ENCODE measurements at places on chromosomes 1 and 21. TPM values are rescaled to one million over a fixed set of nuclear protein-coding genes. Genes with fewer than 3 reads are reported as not detected.
A peak's percentile ranks its signal among the peaks of the same experiment; 100 is the strongest.

Gene TENT5C
- not detected for total RNA-seq

Gene RHEX
- total RNA-seq: not detected

DNA sequence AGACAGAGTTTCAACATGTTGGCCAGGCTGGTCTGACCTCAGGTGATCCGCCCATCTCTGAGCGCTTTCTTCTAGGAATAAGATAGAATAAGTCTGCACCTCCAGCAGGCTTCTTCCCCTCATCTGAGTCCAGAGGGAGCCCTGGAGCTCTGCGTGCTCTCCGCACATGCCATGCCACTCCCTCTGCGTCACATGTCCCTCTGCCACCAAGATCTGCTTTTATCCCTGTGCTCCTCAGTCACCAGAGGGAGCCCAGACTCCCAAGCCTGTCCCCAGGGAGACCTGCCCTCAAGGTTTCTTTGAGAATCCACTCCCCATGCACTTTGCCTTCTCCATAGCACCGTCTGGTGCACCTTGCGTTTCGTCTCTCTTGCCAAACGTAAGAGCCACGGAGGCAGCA lies 213.0 kb downstream of the CAMTA1 start:
- H3K36me3 ChIP-seq: no peaks in the 10 kb centered on the region
- DNase-seq: no peak
- H3K27me3 ChIP-seq: peaks cover 80% of the 10 kb centered on the region
- no peak overlapping the region for H3K4me3 ChIP-seq
- H3K4me1 ChIP-seq: no peaks in the 10 kb centered on the region

Gene LSM10
- total RNA-seq: 42.3 TPM

Gene RHBDL2
- 0.52 TPM for total RNA-seq

DNA sequence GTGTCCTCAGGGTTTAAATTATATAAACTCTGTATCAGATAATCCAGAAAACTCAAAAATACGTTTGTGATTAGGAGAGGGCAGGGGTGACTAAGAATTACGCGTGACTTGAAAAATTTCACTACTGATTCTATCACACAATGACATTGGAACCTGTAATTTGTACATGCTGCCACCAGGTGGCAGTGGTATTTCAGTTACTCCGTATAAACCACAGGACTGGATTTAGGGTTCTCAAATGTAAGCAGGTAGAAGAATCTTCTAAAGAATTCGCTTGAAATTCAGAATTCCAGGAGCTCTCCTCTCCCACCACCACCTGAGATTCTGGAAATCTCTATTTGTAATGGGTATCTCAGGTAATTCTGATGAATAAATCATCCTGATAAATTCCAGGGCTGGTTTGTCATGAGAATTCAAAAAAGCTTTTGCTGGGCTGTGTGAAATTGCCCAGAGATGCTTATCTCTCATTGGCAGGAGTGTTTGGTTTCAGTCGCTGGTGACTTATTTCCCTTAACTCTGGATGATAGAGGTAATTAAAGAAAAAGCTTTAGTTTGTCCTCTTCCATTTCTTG lies 1.7 kb upstream of the KRTAP7-1 start:
- no peaks in the 10 kb centered on the region for H3K36me3 ChIP-seq
- no peaks in the 10 kb centered on the region for H3K4me1 ChIP-seq
- peaks cover 8% of the 10 kb centered on the region for H3K27me3 ChIP-seq
- peak; percentile 50 for DNase-seq
- H3K27ac ChIP-seq: no peak overlapping the region

GRCh38 chr1:244863491-244864252 lies 671 bp downstream of the HNRNPU start:
- H3K36me3 ChIP-seq: peaks cover 61% of the 10 kb centered on the region
- H3K4me1 ChIP-seq: peaks cover 38% of the 10 kb centered on the region
- H3K4me3 ChIP-seq: peak overlapping the region; percentile 93

Gene SEC22B
- 46.4 TPM for total RNA-seq

Gene CSF3R
- not detected for total RNA-seq

DNA sequence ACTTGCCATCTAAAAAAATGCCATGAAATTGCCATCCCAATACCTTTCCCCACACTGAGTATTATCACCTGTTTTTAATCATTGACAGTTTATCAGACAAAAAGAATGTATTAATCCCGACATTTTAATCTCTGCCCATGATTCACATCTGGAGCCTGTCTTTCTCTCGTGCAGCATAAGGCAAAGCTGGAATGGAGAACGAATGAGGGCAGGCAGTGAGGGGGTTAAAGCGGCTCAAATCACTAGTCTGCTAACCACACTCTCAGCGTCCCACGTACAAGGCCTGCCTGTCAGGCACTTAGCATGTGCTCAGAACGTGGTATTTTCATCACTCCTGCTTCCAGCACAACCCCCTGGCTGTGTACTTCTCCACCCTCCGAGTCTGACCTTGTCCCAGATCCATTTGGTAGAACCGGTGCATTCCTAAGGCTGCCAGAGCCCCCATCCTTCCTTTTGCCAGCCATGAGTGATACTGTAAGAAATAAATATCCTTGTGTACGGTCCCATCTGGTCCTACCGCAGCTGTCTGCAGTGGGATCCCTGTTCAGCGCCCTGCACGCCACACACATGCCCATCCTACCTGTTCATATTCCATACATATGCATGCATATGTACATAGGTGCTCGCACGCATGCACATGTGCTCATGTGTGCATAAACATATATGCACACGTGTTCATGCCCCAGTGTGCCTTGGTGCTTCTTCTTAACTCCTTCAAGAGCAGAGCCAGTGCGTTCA lies 34.6 kb upstream of the FHAD1 start:
- no peak overlapping the region for H3K4me3 ChIP-seq
- no peak for DNase-seq
- no peak overlapping the region for H3K27ac ChIP-seq
- no peaks in the 10 kb centered on the region for H3K27me3 ChIP-seq

- no peaks in the 10 kb centered on the region for H3K36me3 ChIP-seq
- H3K4me3 ChIP-seq: no peak overlapping the region
- no peak for DNase-seq
- H3K27ac ChIP-seq: no peak overlapping the region
- no peaks in the 10 kb centered on the region for H3K27me3 ChIP-seq
Measured at GRCh38 chr1:118118469-118118868, 66.6 kb downstream of the SPAG17 start.

DNA sequence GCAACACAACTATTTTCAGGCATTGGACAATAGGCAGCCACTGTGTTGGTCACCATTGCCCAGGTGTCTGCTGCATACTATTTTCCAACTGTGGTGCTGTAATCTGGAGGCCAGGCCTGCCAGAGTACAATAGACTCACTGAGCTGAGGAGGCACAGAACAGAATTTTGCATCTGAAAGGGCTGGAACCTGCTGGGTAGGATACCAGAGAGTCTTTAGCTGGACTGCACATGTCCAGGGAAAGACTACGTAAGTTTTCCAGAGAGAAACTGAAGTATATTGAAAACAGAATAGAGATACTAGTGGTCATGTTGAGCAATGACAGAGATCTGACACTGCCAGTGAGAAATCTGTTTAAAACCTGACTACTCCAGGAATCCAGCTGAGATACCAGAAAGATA lies 200.8 kb downstream of the RASAL2 start:
- H3K27me3 ChIP-seq: no peaks in the 10 kb centered on the region
- H3K36me3 ChIP-seq: peaks cover 17% of the 10 kb centered on the region
- DNase-seq: no peak
- H3K4me1 ChIP-seq: peaks cover 7% of the 10 kb centered on the region
